Tibial artery (tissue), 4 donors: ENCODE measurements at places on chromosomes 16 and 17.
A peak's percentile ranks its signal among the peaks of the same experiment; 100 is the strongest.

GRCh38 chr17:12046786-12047185 is 26.1 kb downstream of the MAP2K4 start:
- no peak overlapping the region for H3K4me3 ChIP-seq
- DNase-seq: no peak
- no peaks in the 10 kb centered on the region for H3K36me3 ChIP-seq
- peaks cover 65% of the 10 kb centered on the region for H3K4me1 ChIP-seq
- no peaks in the 10 kb centered on the region for H3K27me3 ChIP-seq
- H3K27ac ChIP-seq: no peak overlapping the region

- H3K36me3 ChIP-seq: peaks cover 68% of the 10 kb centered on the region
- no peaks in the 10 kb centered on the region for H3K27me3 ChIP-seq
- no peaks in the 10 kb centered on the region for H3K4me1 ChIP-seq
- no peak overlapping the region for H3K27ac ChIP-seq
- DNase-seq: peak; percentile 53
Observed at GRCh38 chr17:80312621-80313135, 52.0 kb downstream of the RNF213 start.

- H3K27ac ChIP-seq: no peak overlapping the region
- H3K4me1 ChIP-seq: peaks cover 3% of the 10 kb centered on the region
- DNase-seq: no peak
Observed at GRCh38 chr17:3968015-3968414, 3.8 kb upstream of the ATP2A3 start.

DNA sequence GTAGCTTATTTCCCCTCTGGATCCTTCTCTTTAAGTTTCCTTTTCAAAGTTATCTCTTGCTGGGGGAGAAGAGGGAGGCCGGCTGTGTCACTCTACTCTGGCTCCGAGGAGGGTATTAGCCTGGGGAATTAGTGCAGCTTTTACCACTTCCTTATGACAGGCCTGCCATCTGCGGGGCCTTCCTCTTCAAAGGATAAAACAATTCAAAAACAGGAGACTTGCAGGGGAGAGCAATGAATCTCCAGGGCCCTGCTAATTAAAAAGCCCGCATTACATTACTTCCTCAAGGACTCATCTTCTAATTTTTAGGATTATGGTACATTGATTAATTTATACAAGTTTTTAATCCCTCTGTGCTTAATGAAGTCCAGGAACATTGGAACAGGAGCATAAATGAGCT is 190.9 kb upstream of the CDH5 start:
- H3K27me3 ChIP-seq: no peaks in the 10 kb centered on the region
- no peak overlapping the region for H3K27ac ChIP-seq
- H3K4me3 ChIP-seq: no peak overlapping the region
- no peaks in the 10 kb centered on the region for H3K36me3 ChIP-seq

GRCh38 chr16:84817206-84817605 is 2.6 kb upstream of the CRISPLD2 start:
- H3K36me3 ChIP-seq: no peaks in the 10 kb centered on the region
- H3K4me3 ChIP-seq: no peak overlapping the region
- DNase-seq: no peak
- peaks cover 16% of the 10 kb centered on the region for H3K4me1 ChIP-seq
- no peak overlapping the region for H3K27ac ChIP-seq

DNA sequence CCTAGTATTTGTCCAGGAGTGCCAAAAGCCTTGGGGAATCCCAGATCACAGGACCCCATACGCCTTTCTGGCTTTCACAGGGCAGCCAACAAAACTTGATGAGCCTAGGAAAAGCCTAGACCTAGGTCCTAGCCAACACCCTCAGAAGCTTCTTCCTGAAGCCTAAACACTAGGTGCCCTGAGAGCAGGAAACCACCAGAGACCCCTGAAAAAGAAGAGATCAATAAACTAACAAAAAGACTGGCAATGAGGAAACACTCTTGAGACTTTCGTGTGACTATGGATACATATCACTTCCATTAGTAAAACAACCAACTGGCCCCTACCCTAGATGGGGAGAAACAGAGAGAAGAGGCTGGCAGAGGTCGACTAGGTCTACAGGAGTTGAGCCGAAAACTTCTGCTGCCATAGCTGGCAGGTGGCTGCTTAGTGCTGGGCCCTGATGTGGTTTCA is 1.2 kb downstream of the ORMDL3 start:
- peak overlapping the region; percentile 96 for H3K4me3 ChIP-seq
- DNase-seq: no peak
- H3K36me3 ChIP-seq: peaks cover 32% of the 10 kb centered on the region
- no peaks in the 10 kb centered on the region for H3K27me3 ChIP-seq
- H3K27ac ChIP-seq: peak overlapping the region; percentile 97

DNA sequence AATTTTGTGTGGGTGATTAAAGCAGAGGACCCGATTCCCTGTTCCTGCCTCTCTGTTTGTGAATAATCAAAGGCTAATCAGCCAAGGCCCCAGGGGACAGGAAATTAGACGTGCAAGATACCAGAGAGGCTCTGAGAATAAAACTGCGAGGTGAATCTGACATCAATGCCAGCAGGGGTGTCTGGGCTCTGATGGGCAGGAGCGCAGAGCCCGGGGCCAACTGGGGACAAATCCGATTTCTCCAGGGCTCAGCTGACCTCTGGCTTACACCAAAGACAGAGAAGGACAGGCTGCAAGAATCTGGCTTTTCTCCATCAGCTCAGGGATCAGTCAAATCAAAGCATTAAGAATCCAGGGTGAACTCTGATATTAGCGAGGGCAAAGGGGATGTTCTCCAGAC is 174.3 kb downstream of the XYLT1 start:
- H3K4me3 ChIP-seq: no peak overlapping the region
- H3K27me3 ChIP-seq: no peaks in the 10 kb centered on the region
- peaks cover 24% of the 10 kb centered on the region for H3K4me1 ChIP-seq
- H3K36me3 ChIP-seq: no peaks in the 10 kb centered on the region
- no peak for DNase-seq

DNA sequence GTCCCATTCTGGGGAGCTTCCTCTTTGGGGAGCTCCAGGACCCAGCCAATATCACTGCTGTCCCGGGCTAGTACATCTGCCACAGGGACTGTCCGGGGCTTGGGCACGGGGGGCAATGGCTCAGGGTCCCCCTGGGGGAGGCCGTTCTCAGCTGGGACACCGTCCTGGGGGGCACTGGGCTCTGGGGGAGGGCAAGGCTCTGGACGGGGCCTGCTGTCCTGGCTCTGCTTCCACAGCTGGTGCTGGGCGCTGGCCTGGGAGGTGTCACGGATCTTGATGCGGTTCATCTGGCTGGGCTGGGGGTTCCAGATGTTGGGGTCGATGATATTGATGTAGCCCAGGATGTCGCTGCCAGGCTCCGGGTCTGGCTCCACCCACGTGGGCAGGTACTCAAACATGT is 26.1 kb downstream of the SLC5A10 start:
- H3K4me1 ChIP-seq: no peaks in the 10 kb centered on the region
- peaks cover 42% of the 10 kb centered on the region for H3K36me3 ChIP-seq
- no peaks in the 10 kb centered on the region for H3K27me3 ChIP-seq
- H3K4me3 ChIP-seq: no peak overlapping the region

DNA sequence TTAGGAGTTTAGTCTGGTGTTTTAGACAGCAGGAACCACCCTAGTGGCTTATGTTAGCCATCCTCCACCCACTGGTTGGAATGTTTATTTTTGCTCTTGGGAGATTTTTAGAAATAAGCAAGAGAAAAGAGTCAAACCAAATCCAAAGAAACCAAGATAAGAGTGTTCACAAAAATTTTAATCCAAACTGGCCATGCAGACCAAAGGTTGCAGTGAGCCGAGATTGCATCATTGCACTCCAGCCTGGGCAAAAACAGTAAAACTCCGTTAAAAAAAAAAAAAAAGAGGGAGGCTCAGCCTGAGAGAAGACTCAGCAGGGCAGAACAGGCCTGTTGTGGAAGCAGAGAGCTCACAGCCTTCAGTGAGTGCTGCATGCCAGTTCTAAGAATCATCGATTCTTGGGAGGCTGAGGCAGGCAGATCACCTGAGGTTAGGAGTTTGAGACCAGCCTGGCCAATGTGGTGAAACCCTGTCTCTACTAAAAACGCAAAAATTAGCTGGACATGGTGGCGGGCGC is 12.2 kb upstream of the C16orf54 start:
- H3K27me3 ChIP-seq: no peaks in the 10 kb centered on the region
- H3K27ac ChIP-seq: no peak overlapping the region
- DNase-seq: no peak
- no peaks in the 10 kb centered on the region for H3K36me3 ChIP-seq
- H3K4me3 ChIP-seq: no peak overlapping the region
